Effector CD4-positive, alpha-beta T cell (primary cell): ENCODE measurements at places on chromosomes 6 and 20.

DNA sequence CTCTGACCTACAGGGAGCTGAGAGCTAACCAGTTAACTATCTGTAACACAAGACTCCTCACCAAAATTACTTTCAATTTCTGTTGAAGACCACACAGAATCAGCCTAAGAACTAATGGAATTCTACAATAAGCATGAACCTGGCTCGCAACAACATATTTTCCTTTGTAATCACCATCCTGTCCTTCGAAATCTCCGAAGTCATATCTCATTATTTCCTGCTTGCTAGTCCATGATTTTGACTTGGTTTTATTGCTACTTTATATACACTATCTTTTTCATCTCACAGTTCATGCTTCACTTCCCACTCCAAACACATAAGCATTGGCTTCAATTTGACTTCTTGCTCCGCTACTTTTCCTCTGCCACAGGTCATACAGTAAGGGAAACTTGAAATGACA lies 405.8 kb upstream of the FKBP1C start:
- DNase-seq: no peak

GRCh38 chr20:64234291-64234791 lies 21.2 kb upstream of the PCMTD2 start:
- DNase-seq: no peak

DNA sequence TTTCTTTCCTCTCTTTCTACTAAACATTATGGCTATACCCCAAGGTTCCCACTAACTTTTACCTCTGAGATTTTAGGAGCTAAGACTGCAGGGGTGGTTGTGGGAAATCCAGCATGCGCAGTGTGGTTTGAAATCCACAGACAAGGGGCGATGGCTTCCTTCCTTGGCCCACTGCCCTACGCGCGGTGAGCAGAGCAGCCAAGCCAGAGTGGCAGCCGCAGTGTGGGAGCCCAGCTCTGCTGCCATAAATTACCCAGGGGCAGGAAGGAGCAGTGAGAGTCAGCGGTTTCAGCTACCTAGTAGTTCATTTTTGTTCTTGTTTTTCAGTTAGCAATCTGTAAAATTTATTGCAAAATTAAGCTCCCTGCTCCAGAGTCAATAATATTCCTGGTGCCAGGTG lies 101.4 kb downstream of the BMP2 start:
- no peak for DNase-seq

DNA sequence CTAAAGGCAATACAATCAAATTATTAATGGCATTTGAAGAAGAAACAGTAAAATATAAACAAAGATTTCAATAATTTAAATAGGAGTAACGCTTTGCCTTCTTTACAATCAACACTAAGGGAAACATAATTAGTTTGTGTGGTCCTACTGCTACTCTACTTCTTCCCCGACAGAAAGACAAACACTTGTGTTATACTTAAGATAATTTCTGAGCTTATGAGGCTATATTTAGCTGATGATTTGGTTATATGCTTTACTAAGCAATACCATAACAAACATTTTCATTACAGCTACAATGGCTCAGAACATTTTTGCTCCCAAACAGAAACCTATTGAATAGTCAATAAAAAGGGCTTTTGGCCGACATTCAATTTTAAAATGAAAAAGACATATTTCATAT lies 1217.2 kb upstream of the GJE1 start:
- DNase-seq: no peak

DNA sequence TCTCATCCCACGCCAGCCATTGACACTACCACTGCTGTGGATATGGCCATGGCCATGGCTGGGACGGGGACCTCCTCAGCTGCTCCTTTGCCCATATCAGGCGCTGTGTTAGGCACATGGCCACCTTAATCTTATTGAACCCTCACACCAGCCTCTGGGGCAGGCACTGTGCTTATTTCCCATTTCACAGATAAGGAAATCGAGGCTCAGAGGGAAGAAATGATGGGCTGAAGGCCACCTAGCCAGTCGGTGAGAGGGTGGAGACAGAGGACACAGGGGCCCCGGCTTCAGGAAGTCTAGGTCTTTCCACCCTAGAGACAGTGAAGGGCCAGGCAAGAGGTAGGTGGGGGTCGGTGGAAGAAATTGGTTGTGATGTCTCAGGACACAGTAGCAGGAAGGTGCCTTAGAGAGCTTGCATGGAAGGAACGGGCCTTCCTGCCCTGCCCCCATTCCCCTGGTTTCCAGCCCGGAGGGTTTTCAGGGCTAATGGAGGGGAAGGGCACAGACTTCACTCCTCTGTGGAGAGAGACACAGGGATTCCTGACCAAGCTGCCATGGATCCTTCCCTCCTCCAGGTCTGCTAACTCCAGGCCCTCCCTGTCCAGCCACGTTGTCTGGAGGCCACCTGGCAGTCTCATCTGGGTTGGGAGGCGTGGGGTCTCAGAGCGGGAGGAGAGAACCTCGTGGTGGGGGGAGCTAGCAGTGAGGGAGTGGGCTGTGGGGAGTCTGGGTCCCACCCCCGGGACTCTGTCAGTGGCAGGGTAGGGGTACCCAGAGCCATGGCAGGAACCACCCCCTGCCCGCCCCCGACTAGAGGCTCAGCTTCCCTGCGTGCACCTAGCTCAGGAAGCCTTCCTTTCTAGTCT lies 120.4 kb downstream of the VEGFA start:
- DNase-seq: no peak

- DNase-seq: no peak
These were observed 30.4 kb downstream of the PSMB1 start for GRCh38 chr6:170522565-170523183.

DNA sequence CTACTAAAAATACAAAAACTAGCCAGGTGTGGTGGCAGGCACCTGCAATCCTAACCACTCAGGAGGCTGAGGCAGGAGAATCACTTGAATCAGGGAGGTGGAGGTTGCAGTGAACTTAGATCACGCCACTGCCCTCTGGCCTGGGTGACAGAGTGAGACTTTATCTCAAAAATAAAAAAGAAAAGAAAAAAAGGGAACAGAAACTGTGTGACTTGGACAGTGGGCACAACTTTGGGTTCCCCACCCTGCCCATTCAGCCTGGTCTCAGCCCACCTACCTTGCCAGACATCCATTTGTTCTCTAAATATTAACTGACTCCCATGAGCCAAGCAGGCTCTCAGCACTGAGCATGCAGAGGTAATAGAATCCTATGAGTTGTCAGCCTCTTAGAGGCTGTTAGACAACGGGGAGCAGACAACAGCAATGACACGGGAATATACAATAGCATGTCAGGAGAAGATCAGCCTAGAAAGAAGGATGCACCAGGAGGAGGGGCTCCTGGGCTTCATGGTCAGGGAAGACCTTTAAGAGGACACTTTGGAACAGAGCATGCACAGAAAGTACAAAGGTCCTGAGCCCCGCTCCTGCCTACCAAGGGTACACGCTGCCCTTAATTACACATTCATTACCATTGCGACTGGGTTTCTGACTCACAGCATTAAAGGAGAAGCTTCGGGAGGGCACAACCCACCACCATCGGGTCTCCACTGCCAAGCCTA lies 20.0 kb downstream of the FAM209B start:
- DNase-seq: no peak

DNA sequence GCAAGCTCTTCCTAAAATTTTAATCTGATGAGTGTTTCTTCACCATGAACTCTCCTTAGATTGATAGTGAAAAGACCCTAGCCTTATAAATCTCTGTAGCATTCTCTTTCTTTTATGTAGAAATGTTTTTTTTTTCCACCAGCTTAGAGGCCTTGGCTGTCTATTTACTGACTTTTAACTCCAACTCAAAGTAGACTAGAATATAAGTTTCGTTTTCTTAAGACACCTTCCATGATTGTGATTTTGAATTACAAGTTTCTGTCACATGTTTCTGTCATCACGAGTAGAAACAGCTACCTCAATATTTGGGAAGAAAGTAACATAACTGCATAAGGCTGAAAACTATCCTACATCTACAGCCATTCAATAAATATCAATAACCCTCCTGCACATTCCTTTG lies 17.8 kb downstream of the ADGRF4 start:
- DNase-seq: no peak

DNA sequence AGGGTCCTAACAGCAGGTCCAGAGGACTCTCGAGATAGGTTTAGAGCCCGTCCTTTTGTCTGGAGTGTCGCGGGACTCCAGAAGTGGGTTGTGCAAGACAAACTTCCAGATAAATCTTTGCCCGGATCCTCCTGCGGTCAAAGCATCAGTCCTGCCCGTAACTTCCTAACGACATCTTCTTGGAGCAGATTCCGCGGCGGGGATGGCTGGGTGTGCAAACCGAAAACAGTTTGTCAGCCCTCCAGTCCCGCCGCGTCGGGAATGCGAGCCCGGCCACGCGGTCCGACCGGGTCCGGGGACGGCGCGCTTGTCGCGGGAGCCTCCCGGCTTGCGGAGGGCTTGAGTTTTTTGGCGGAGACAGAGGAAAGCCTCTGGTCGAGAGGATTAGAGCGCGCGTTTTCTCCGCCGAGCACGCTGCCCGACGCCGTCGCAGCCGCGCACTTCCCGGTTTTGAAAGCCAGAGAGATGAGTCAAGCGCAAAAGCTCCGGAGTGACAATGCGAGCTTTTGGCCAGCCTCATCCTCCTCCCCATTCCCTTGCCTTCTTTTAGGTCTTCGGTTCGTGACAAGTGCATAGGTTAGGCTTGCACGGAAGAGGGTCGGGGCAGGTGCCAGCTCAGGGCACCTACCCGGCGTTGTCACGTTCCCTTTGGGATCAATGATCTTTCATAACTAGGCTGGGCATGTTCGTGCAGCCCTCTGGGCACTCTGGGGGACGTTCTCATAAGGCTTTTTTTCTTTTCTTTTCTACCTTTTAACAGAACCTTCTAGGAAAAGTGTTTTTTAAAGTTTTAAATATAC lies 91.3 kb upstream of the PRDM1 start:
- peak; percentile 26 for DNase-seq

DNA sequence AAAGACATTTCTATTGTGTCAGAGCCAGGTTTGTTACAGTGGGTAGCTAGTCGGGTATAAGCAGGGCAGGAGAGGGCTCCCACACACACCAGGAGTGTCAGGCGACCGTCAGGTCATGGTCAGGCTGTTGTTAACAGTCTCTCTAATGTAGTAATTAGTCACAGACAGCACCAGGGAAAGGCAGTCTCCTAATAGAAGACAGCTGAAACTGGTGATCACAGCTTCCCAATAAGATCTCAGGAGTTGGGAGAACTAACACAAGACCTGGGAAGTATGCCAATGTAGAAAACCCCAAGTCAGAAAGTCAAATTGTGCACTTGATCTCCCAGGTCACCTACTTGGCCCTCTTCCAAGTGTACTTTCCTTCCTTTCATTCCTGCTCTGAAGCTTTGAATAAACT lies 53.0 kb upstream of the GPR6 start:
- DNase-seq: no peak

- DNase-seq: no peak
These were observed 8.6 kb downstream of the IPCEF1 start for GRCh38 chr6:154347981-154348380.

- DNase-seq: no peak
These were observed 47.6 kb downstream of the AGPAT4 start for GRCh38 chr6:161226009-161226964.

- DNase-seq: no peak
These were observed 32.5 kb upstream of the IYD start for GRCh38 chr6:150336299-150336698.

GRCh38 chr6:108946695-108947094 lies 98.5 kb downstream of the ARMC2 start:
- no peak for DNase-seq

- no peak for DNase-seq
These were observed 12.4 kb downstream of the ELMO2 start for GRCh38 chr20:46393967-46394366.

DNA sequence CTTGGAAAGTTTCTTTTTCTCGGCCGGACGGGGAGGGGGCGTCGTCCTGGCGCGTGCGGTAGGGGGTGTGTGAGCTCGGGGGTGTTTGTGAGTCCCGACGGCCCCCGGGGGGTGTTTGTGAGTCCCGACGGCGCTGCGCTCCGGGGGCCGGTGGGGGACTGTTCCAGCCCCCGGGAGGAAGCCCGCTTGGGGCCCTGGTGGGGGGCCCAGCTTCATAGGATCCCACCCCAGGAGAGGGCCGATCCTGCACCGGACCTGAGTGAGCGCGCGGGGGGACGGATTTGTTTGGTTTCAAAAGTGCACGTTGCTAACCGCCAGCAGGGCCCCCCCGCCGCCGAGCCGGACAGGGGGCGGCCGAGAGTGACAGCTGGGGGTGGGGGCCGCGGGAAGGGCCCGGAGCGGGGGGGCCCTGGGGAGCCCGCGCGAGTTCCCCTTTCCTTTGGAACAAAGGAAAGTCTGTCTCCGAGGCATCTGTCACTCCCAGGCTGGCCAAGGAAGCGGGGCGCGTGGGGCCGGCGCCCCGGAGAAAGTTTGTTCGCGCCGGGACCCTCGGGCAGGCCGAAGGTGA lies 485 bp downstream of the TGIF2 start:
- DNase-seq: peak; percentile 18

DNA sequence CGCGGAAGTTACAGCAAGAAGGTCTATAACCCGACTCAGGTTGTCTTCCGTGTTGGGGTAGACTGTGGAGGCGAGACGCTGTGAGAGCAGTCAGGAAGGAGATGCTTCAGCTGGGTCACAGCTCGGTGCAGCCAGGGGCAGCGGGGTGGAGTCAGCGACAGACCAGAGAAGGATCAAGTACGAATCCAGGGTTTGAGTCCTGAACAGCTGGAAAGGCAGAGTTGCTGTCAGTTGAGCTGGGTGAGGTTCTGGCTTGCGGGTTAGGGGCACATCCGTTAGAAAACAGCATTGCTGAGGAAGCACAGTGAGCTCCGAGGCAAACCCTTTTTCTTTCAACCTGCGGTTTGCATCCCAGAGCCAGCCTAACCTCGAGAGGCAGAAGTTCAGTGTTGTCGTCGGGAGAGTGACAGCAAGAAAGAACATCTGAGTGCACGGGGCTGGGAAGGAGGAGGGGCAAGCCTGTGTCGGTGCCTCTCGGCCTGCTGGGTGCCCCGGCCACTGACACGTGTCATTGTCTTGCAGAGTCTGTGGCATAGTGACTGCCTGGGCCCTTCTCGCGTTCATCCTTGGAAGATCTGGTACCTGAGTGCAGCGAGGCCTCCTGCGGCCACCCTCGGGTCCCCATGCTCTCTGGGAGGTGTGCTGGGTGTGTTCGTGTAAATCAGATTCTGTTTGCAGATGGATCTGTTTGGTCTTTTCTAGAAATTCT lies 20.0 kb downstream of the PNLDC1 start:
- DNase-seq: peak; percentile 11

- no peak for DNase-seq
These were observed 128.7 kb downstream of the TMEM242 start for GRCh38 chr6:157194643-157195042.

DNA sequence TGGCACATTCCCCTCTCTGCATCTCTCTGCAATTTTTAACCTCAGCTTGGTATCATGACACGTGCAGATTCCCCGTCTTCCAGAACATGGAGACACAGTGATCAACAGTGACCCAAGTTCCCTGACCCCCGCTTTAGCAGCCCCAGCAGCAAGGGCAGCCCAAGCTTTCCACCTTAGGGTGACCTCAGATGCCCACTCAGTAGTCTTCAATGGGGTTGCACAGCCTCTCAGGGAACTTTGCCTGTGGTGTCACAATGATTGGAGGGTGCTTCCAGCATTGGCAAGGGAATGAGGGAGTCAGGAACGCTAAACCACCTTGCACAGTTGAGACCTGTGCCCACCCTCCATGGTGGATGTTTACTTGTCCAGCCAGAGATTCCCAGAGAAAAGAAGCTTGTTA lies 287.1 kb upstream of the CDH4 start:
- DNase-seq: no peak
